ENCODE measurements at places on chromosomes 12 and 14.

DNA sequence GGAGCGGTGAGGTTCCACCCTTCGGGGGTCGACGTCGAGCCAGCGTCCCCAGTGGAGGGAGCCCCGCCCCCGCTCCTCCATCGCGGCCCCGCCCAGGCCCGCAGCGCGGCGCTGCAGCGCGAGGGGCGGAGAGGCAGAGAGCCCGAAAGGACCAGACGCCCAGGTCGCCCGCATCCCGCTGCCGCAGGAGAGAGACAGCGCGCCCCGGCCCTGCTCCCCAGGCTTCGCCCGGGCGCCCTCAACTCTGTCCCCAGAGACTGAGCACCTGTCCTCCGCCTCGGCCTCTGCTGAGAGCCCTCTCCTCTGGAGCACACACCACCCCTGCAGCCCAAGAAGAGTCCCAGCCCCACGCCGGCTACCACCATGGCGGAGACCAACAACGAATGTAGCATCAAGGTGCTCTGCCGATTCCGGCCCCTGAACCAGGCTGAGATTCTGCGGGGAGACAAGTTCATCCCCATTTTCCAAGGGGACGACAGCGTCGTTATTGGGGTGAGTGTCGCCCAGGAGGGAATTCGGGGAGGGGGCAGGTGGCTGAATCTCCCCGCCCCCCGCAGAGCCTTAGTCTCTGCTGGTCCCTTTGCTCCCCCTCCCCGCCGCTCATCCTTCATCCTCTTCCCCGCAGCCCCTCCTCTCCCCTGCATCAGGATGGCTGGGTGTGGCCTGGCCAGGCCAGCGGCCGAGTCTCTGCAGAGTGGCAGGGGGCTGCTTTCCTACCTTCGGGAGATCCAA lies at the start of gene KIF5A:
KIF5A (plus strand) TSS at position 136 of the 732 bp plus-strand sequence; CDS start at position 364, 228 bp downstream.
- peaks cover 79% of the 10 kb centered on the region for H3K27me3 ChIP-seq
- no peaks in the 10 kb centered on the region for H3K36me3 ChIP-seq
- peak; percentile 42 for DNase-seq

- no peak overlapping the region for H3K4me3 ChIP-seq
- H3K27ac ChIP-seq, result no peak overlapping the region
- H3K36me3 ChIP-seq, result no peaks in the 10 kb centered on the region
Observed at GRCh38 chr14:36520601-36521525, 831 bp upstream of the NKX2-1 start.

- no peaks in the 10 kb centered on the region for H3K4me1 ChIP-seq
- H3K27me3 ChIP-seq, result no peaks in the 10 kb centered on the region
- H3K36me3 ChIP-seq, result no peaks in the 10 kb centered on the region
- H3K4me3 ChIP-seq, result no peak overlapping the region
- H3K27ac ChIP-seq, result no peak overlapping the region
Observed at GRCh38 chr12:130461839-130462557, 124.3 kb downstream of the PIWIL1 start.

GRCh38 chr12:117818400-117818799 lies 150.4 kb downstream of the KSR2 start:
- no peak for DNase-seq
- H3K27me3 ChIP-seq, result peaks cover 26% of the 10 kb centered on the region
- H3K36me3 ChIP-seq, result no peaks in the 10 kb centered on the region
- H3K4me1 ChIP-seq, result no peaks in the 10 kb centered on the region
- no peak overlapping the region for H3K4me3 ChIP-seq
- H3K27ac ChIP-seq, result no peak overlapping the region

DNA sequence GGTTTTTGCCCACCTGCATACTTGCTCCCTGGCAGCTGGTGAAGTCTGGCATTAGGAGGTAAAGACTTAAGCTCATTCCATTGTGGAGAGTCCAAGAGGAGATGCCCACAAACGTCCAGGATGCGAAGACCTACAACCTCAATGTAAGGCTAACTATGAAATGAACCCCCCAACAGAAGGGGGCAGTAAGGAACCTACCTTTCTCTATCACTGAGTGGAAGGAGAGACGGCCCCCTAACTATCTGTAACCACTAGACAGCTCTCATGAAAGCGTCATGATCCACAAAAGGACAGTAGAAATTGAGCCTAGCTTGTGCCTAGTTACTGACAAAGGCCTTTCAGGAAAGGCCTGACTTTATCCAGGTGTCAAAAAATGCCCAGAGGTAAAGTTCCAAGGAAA lies 55.3 kb downstream of the ZFYVE21 start:
- peaks cover 13% of the 10 kb centered on the region for H3K4me1 ChIP-seq
- no peak overlapping the region for H3K4me3 ChIP-seq
- no peak for DNase-seq
- H3K27me3 ChIP-seq, result no peaks in the 10 kb centered on the region

GRCh38 chr12:107465625-107466024 lies 220.0 kb upstream of the PWP1 start:
- H3K27me3 ChIP-seq, result peaks cover 11% of the 10 kb centered on the region
- H3K4me3 ChIP-seq, result no peak overlapping the region
- no peaks in the 10 kb centered on the region for H3K36me3 ChIP-seq
- peaks cover 2% of the 10 kb centered on the region for H3K4me1 ChIP-seq
- no peak for DNase-seq

DNA sequence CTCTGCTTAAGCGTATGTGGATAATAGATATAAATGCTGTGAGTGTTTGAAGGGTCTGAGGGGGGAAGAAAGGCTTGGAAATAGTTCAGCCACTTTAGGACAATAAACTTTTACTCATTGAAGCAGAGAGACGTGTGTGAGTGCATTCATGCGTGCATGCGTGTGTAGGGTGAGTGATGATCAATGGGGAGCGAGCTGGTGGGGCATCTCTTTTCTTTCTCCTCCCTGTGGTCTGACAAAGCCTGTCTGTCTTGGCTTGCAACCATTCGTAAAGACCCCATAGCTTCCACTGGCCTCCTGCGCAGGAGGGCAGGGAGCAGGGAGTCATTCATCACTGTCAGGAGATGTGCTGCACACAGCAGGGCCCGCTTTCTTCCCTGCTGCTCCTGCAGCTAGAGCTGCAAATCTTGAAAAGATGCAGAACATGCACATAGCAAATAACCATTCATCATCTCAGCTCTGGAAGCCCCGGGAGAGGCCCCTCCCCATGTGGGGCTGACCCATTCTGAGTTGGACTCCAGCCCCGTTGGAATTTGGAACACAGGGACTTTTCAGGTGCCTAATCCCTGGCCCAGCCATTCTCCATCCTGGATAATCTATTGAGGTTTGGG lies 223.2 kb downstream of the PPM1H start:
- H3K4me3 ChIP-seq, result no peak overlapping the region
- peaks cover 44% of the 10 kb centered on the region for H3K4me1 ChIP-seq
- no peaks in the 10 kb centered on the region for H3K27me3 ChIP-seq
- peak overlapping the region; percentile 87 for H3K27ac ChIP-seq

- peaks cover 3% of the 10 kb centered on the region for H3K36me3 ChIP-seq
- H3K27ac ChIP-seq, result no peak overlapping the region
- no peaks in the 10 kb centered on the region for H3K4me1 ChIP-seq
- H3K27me3 ChIP-seq, result peaks cover 1% of the 10 kb centered on the region
- DNase-seq, result no peak
- H3K4me3 ChIP-seq, result no peak overlapping the region
Observed at GRCh38 chr14:67710209-67710608, 8.5 kb downstream of the RDH12 start.

DNA sequence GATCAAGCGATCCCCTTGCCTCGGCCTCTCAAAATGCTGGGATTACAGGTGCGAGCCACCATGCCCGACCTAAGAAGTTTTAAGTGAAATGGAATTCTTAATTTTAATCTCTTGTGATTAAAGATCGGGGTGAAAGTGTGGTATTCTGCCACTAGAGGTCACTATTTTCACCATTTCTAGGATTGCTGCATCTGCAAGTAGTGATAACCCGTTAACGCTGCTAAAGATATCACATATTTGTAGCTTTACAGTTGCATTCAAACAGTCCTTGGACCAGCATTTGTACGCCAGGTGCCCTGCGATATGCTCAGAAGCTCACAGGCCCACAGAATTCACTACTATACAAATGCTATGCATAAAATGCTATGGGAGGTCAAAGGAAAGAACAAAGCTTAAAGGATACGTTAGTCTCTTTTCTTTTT lies 19.3 kb downstream of the CCDC62 start:
- H3K36me3 ChIP-seq, result no peaks in the 10 kb centered on the region
- no peak overlapping the region for H3K4me3 ChIP-seq
- H3K27me3 ChIP-seq, result no peaks in the 10 kb centered on the region
- no peaks in the 10 kb centered on the region for H3K4me1 ChIP-seq
- no peak for DNase-seq
- H3K27ac ChIP-seq, result no peak overlapping the region
